SJSA1 (cell line): ENCODE measurements at places on chromosomes 2 and 18. TPM values are rescaled to one million over a fixed set of nuclear protein-coding genes. Genes with fewer than 3 reads are reported as not detected.

Gene USP37
- 16.2 and 19.2 TPM in 2 replicates for total RNA-seq

- DNase-seq: peak; percentile 32
Measured at GRCh38 chr2:240995041-240996021, 3.1 kb upstream of the SNED1 start.

DNA sequence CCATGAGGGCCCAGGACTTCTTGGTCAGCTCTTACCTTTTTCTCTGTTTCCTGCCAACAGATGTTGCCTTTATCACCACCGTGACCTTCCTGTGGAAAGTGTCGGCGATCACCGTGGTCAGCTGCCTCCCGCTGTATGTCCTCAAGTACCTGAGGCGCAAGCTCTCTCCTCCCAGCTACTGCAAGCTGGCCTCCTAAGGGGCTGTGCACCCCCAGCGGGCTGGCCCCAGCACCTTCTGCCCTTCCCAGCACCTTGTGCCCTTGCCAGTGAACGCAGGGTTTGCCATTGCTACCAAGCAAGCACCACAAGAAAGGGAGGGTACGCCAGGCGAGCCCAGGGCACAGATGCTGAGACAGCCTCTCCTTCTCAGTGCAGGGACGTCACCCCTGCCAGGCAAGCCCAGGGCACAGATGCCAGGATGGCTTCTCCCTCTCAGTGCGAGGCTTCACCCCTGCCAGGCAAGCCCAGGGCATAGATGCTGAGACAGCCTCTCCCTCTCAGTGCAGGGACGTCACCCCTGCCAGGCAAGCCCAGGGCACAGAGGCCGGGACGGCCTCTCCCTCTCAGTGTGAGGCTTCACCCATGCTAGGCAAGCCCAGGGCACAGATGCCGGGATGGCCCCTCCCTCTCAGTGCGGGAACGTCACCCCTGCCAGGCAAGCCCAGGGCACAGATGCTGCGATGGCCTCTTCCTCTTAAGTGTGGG lies 18.4 kb upstream of the NFATC1 start:
- peak; percentile 22 for DNase-seq

- no peak for DNase-seq
Measured at GRCh38 chr2:1681323-1682180, 62.8 kb downstream of the PXDN start.

Gene CCDC148
- 3.2 and 3.5 TPM in 2 replicates for total RNA-seq

Gene AGFG1
- 40.2 and 122 TPM in 2 replicates for total RNA-seq

Gene C2orf72
- 0.41 TPM in 1 of 2 replicates, not detected in the other for total RNA-seq

- peak; percentile 88 for DNase-seq
Measured at GRCh38 chr2:37561615-37562569, 109.5 kb downstream of the CDC42EP3 start.

GRCh38 chr2:117536139-117536538 lies 278.4 kb upstream of the DDX18 start:
- DNase-seq: no peak

DNA sequence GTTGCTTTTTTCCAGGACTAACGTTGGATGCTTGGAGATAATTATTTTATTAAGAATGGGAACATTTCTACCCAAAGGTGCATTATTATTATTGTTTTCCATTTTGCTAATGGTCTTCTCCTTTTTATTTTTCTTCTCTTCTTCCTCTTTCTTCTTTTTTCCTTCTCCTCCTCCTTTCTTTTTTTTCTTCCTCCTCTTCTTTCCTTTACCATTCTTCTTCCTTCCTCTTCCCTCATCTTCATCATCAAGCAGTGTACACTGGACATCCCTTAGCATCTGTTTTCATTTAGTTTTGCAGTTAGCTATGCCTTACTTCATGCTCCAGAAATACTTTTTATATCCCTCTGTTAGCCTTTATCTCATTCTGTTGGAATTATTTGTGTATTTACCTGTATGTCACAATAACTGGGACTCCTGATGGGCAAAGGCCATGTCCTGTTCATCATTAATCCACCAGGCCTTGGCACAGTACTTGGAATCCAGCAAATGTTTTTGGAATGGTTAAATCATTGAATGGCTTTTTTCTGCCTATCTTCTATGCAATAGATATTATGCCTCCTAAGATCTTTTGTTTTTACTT lies 162.7 kb downstream of the CAMKMT start:
- DNase-seq: no peak

Gene MPV17
- 88.0 and 88.3 TPM in 2 replicates for total RNA-seq

GRCh38 chr2:37780387-37780676 lies 108.9 kb upstream of the CDC42EP3 start:
- DNase-seq: no peak

DNA sequence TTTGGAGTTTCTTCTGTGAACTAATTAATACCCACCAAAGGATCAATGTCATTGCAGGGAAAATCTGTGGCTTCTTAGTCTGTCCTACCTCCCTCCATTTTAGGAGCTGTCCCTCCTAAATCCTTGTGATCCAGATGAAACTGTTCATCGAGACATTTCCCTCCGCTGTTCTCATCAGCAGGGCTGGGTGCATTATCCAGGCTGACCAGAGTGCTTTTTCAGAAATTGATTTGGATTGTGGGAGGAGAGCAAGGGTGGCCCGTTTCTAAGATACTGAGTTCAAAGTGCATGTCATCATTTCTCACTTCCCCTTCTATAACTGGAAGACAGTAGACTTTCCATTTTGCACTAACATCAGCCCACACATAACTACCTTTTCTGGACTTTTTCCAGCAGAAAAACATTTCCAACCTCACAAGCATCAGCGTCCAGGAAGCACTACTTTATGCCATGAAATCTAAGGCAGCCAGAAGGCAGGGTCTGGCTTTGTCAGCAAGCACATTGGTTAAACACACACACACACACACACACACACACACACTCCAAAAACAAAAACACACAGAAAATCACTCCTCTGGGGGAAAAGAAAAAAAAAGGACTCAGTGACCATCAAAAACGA lies 94.1 kb downstream of the ANKRD44 start:
- no peak for DNase-seq

Gene MOGAT1
- not detected in 2 replicates for total RNA-seq

Gene RNF152
- 15.0 and 18.0 TPM in 2 replicates for total RNA-seq

Gene SOWAHC
- total RNA-seq: 11.7 and 18.5 TPM in 2 replicates

- DNase-seq: no peak
Measured at GRCh38 chr2:29317077-29317517, 201.9 kb downstream of the CLIP4 start.

GRCh38 chr2:232138441-232138840 lies 176.9 kb downstream of the DIS3L2 start:
- DNase-seq: no peak

Gene IL1A
- total RNA-seq: 0.16 and 1.5 TPM in 2 replicates

DNA sequence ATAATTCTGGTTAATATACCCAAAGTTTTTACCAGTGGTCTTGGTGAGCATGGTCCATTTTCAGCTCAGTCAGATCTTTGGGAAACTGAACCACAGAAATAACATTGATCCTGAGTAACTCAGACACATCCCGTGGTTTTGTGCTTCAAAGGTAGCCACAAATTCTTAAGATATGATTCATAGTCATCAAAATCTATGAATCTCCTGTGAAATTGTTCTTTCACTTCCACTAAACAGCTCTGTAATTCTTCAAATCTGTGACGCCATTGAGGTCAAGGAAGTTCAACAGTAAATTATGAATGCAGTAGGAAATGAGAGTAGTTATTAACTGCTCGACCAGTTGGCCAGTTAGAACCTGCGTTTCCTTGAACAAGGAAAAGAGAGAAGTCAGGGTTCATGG lies 147.3 kb downstream of the IRS1 start:
- DNase-seq: peak; percentile 91
